ENCODE measurements at places on chromosomes 1 and 21.

DNA sequence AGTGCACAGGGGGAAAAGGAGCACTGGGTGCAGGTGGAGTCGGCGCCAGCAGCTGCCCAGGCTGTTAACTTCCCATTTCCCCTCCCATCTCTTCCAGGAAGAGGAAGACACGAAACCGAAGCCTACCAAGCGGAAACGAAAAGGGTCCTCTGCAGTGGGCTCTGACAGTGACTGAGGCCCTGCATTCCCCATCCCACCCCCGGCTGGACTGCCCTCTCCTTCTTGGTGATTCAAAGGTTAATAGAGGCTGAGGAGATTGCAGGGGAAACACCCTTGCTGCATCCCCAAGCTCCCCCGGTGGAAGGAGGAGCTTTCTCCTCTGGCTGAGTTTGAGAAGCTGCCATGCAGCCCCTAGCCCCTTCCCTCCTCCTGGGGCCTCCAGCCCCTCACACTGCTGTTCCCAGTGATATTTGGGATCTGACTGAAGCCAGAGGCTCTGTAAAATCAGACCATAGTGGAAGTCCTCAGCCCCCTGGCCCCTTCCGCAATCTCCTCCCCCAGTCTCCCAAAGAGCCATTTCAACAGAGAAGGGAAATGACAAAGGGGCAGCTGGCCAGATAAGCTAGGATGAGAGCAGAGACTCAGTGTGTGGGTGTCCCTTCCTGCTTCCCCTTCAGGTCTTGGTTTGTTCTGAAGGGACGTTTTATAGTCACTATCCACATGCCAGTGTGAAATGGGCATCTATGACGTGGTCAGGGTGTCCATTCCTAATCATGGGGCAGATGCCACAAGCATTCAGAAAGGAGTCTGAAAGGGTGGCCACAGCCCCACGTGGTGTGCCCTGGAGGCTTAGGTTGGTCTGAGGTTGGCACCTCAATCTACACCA is 1.9 kb upstream of the SLC27A3 start:
- DNase-seq: no peak

DNA sequence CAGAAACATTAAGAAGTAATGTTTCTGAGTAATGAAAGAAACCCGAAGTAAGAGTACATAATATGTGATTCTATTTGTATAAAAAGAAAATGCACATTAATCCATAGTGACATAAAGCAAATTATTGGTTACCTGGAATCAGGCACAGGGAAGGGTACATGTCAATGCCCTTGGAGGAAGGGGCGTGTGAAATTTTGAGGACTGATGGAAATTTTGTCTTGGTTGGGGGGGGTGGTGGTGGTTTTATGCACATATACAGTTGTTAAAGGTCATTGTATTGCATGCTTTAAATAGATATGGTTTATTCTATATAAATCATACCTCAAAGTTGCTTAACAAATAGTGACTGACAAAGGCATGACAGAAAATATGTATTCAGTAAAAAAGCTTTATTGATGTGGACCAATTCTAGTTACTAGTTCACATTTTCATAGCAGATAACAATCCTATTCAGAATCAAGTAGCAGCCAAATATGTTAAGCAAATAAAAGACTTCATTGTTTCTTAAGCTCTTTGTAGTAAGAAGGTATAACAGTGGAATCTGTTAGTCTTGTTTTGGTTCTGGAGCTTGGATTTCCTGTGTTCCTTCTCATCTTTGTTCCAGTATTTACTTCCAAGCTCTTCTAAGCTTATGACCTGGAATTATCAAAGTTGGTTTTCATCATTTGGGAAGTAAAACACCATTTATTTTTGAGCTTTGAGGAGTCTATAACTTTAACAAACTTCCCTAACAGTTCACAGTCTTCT is 15.1 kb downstream of the BACH1 start:
- no peak for DNase-seq

GRCh38 chr1:116514708-116515525 is 55.9 kb downstream of the CD58 start:
- peak; percentile 32 for DNase-seq

DNA sequence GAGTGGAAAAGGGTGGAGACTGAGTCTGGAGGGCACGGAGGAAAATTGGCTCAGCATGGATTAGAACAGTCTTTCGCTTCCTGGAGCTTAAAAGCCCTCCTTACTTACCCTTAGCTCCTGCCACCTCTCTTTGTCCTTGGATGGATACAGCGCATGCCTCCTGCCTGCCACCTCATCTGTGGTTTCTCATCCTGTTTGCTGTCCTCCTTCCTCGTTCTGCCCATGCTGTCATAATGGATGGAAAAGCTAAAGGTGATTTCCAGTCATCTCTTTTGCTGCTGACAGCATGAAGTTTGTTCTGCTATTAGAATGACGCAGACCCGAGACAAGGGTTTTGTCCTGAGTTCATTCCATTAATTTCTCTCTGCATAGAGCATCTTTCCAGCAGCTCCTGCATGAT is 425.9 kb downstream of the KIF26B start:
- DNase-seq: no peak

DNA sequence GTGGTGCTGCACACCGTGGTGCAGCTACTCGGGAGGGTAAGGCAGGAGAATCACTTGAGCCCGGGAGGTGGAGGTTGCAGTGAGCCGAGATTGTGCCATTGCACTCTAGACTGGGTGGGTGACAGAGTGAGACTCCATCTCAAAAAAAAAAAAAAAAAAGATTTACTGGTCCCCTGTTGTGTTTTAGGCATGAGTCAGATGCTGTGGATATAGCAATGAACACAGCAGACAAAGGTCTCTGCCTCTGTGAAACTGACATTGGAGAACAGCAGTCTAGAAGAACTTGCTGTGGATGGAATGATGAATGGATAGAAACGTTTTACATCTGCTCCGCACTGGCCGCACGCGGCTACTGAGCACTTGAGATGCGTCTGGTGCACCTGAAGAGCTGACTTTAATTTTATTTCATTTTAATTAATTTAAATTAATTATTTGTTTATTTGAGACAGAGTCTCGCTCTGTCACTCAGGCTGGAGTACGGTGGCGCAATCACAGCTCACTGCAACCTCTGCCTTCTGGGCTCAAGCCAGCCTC is 24.5 kb upstream of the EPHA2 start:
- no peak for DNase-seq

DNA sequence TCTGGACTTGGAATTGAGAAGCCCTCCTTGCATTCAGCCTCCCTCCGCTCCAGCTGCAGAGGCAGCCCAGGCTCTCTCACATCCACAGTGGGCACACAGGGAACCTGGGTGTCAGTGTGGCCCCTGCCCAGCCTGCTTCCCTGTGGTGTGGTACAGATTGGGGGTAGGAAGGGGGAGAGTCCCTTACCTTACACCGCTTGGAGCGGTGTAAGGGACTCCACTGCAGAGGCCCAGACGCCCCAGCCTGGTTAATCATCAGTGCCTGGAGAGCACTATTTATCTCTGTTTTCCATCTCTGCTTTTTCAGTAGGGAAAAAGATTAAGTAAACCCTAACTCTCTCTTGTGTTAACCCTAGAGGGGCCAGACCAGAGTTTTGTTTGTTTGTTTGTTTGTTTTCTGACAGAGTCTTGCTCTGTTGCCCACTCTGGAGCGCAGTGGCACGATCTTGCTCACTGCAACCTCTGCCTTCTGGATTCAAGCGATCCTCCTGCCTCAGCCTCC is 803 bp upstream of the RHBG start:
- no peak for DNase-seq

DNA sequence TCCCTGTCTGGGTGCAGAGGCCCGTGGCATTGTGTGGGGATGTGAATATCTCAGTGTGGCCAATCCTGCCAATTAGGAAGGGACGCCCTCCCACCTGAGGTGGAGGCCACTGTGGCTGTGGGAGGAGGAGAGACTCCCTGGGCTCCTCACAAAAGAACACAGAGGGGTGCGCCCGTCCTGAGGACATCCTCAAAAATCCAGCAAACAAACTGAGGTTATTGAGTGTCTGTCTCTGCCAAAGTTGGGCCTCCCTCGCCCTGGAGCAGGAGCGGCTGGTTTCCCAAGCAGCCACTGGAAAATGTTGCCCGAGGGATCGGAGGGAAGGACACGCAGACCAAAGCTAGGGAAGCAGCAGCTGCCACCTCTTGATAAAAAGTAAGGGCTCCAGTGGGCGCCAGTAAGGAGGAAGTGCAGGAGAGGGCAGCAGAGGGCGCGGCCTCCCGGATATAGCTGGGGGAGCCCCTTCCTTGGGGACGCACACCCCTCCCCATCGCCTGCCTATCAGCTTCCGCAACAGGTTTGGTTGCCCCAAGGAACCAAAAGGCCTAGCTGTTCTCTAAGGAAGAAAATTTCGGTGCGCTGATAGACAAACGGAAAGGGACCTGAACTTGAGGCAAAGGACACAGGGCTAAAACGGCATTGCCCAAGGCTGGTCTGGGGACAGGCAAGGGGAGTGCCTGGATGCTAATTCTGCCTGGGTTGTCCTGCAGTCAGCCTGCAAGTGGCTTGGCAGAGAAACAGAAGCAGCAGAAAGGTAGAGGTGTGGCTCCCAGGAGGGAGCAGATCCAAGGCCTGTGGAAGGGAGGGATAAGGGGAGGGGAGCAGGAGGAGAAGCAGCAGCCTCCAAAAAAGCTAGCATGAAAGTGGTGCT is 1.7 kb upstream of the GRIK3 start:
- no peak for DNase-seq

- no peak for DNase-seq
Observed at GRCh38 chr21:32957545-32957944, 68.2 kb upstream of the OLIG2 start.

DNA sequence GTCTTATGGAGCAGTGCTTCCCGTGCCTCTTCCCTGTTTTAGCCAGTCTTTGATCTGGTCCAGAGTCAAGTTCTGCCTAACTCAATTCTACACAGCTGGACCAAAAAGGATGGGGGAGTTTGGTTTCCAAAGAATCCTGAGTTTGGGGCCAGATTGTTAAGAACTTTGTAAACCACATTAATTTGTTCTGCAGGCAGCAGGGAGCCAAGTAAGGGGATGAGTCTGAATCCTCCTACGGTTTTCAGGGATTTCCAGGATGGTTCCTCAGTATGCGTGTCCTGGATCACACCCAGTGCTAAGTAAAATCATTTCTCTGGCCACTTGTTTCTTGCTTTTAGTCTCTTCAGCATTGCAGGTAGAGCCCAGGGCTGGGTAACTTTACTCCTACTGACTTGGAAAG is 26.1 kb upstream of the GJA5 start:
- DNase-seq: no peak

- no peak for DNase-seq
Observed at GRCh38 chr21:18894387-18894786, 490.8 kb upstream of the TMPRSS15 start.

- DNase-seq: no peak
Observed at GRCh38 chr1:25875856-25876692, 566 bp upstream of the PAQR7 start.

DNA sequence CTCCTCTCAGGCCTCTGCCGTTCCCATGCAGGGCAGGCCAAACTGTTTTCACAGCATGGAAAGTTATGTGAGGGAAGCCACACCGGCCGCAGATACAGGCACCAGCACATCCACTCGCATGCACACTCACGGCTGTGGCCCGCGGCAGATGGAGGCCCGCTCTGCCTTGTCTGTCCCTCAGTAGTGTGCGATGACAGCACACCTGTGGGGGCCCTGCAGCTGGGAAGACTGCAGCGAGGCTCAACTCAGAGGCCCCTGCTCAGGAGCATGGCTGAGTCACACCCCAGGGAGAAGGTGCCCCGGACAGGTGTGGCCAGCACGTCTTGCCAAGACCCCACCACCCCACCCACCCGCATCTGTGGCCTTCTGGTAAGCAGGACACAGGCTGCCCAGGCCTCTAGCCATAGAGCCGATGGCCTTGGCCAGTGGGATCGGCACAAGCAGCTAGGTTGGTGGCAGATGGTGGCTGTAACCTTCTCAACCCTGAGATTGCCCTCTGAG is 1.3 kb upstream of the UBE2J2 start:
- no peak for DNase-seq

- DNase-seq: no peak
Observed at GRCh38 chr1:238681021-238681420, 705.3 kb upstream of the CHRM3 start.

- DNase-seq: peak; percentile 57
Observed at GRCh38 chr1:108897865-108898720, 21.3 kb downstream of the GPSM2 start.

- no peak for DNase-seq
Observed at GRCh38 chr1:209805341-209805781, 581 bp downstream of the IRF6 start.

DNA sequence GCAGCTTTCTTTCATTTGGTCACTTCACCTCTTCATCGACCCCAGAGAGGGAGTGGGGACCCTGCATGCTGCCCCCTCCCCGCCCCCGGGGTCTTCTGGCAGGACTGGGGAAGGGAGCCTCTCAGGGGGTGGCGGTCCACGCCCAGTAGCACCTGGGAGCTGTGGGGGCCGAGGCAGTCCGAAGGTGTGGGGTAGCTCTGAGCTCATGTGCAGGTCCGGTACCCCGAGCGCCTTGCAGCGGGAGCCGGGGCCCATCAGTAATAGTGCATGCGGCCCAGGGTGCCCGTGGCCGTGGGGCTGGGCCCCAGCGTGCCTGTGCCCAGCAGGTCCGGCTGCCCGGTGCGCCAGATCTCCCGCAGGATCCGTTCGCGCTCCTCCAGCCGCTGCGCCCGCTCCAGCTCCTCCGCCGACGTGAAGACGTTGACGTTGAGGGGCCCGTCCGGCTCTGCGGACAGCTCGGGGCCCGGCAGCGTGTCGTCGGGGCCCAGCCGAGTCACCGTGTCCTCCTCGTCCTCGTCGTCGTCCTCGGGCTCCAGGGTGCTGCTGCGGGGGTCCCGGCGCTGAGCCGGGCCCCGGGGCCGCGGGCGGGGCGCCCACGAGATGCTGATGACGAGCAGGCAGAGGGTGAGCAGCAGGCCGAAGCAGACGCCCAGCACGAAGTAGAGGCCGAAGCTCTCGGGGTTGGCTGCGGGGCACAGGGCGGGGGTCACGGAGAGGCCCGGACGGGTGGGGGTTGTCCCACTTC is 1.2 kb downstream of the EVA1B start:
- no peak for DNase-seq

GRCh38 chr1:19552291-19553010 is 67.1 kb upstream of the CAPZB start:
- DNase-seq: no peak

DNA sequence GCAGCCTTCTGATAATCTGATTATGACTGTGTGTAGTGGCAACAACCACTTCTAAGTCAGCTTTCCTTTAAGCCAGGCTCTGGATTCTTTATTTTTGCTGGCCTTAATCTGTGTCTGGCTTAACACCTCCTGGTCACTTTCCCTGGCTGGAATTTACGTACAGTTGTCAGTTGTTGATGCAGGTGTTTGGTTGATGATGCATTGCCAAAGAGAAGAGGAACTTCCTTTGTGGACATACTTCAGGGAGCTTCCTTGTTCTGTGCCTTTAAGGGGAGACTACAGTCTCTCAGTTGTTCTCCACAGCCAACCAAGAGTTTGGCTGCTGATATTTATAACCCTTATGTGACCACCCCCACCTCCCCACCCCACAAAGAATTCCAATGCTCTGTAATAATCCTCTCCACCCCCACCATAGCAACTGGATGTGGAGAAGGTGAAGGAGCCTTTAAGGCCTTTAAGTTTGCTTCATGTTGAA is 96.0 kb upstream of the BMP8A start:
- no peak for DNase-seq
